ENCODE measurements at places on chromosomes 12 and 14.
A peak's percentile ranks its signal among the peaks of the same experiment; 100 is the strongest.

GRCh38 chr14:80549141-80549540 lies 337.8 kb upstream of the DIO2 start:
- no peak for DNase-seq

DNA sequence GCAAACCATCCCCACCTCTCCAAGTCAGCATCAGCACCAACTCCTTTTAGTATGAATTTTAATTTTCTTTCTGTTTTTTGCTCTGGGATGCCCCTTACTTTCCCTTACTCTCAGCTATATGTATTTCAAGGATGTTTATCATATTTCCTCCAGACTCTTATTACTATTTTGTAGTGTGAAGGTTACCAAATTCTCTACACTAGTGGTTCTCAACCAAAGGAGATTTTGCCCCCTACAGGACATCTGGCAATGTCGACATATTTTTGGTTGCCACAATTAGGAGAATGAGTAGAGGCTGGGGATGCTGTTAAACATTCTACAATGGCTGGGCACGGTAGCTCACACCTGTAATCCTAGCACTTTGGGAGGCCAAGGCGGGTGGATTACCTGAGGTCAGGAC lies 29.1 kb upstream of the SOS2 start:
- DNase-seq = peak; percentile 1

DNA sequence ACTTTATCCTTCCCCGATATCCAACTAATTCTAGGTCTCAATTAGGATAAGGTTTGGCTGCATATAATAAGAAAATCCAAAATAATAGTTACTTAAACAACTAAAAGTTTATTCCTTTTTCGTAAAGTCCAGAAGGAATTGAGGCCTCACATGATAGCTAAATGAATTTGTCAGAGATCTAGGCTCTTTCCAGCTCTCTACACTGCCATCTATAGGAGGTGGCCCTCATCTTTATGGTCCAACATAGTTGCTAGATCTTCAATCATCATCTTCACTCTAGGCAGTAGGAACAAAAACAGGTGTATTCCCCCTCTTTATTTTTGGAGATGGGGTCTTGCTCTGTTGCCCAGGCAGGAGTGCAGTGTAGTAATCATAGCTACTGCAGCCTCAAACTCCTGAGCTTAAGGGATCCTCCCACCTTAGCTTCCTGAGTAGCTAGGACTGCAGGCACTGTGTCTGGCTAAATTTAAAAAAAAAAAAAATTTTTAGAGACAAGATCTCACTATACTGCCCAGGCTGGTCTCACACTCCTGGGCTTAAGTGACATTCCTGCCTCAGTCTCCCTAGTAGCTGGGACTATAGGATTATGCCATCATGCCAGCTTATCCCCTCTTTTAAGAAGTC lies 46.5 kb upstream of the SAV1 start:
- DNase-seq = no peak

DNA sequence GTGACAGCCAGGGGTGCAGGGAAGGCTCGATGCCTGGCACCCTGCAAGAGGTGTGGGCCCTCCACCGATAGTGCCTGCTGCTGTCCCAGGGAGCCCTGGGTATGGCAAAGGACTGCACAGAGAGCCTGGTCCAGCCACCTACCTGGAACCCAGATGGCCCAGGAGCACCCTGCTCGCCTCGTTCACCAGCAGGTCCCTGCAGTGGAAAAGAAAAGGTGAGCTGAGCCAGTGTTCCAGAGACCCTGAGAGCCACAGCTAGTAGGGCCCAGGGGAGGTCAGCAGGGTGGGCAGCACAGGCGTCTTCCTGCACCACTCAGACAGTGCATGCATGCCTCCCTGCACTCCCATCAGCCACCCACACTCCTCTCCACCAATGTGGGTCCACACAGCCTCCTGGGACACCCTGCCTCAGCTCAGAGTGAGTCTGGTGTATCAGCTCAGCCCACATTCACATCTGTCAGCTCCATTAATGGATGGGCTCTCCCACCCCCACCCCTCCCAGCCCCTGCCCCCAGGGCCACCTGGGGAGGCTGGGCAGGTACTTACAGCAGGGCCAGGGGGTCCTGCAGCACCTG lies 20.2 kb downstream of the TMEM106C start:
- DNase-seq = no peak

- DNase-seq = peak; percentile 41
Observed at GRCh38 chr14:23365036-23365731, at the start of gene EFS. TSS of gene EFS (minus strand) at chr14:23365172. CDS start at chr14:23365025, 147 bp downstream.

- DNase-seq = no peak
Observed at GRCh38 chr14:101176535-101177205, 273.1 kb upstream of the RTL1 start.

GRCh38 chr12:62371661-62372060 lies 95.0 kb upstream of the MON2 start:
- DNase-seq = no peak

DNA sequence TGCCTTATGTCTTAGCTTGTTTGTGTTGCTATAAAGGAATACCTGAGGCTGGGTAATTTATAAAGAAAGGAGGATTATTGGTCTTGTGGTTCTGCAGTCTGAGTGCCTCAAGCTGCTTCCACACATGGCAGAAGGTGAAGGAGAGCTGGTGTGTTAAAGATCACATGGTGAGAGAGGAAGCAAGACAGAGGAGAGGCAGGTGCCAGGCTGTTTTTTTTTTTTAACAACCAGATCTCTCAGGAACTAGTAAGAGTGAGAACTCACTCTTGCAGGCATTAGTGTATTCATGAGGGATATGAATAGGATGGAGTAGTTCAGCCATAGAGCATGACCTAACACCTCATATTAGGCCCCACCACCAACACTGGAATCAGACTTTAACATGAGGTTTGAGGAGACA lies 123.4 kb downstream of the CMAS start:
- DNase-seq = no peak

DNA sequence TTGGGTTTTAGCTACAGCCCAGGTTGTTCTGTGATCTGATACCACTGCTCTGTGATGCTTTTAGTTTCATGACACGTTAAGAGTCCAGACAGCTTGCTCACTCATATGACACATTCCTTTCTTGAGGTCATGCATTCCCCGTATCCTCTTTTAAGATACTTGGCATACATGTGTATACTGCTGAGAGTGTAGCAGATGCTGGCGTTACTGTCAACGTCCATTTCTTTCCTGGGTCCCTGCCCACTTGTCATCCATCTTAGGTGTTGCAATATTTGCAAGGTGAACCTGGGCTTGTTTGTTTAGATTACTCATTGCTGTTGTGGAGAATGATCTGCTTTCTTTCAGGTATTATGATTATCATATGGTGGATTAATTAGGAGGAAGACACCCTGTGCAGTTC lies 9.1 kb upstream of the EMP1 start:
- DNase-seq = no peak

- DNase-seq = no peak
Observed at GRCh38 chr12:48930475-48930874, 5.2 kb upstream of the FKBP11 start.

- no peak for DNase-seq
Observed at GRCh38 chr12:10967409-10967808, 19.3 kb downstream of the TAS2R50 start.

DNA sequence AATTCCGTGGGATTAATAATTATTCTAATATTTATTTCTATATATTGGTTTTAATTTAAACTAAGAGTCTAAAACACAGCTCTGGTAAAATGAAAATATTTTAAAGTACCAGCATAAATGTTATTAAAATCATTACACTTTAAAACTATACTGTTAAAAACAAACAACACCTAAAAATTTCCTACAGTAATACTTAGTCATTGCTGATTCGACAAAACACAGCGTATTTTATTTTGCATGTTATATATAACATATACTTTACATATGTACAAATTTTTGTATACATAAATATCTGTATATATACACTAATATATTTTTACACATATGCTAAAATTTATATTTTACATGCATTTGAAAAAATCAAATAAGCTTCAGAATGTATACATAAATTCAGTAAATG lies 6.0 kb upstream of the PCNX4 start:
- no peak for DNase-seq

DNA sequence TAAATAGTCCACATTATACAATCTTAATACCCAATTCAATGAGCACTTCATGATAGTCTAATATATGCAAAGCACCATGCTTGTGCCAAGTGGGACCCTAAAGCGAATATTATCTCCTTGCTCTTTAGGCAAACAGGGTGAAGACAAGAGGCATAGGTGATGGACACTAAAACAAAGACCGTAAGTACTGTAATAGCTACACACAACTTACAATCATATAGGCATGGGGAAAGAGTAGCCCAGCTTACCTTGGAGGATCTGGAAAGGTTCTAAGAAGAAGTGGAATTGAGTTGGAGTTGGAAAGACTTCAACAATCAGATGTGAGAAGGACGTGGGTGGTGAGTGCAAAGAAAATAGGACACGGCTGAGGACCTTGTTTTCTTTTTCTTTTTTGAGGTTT lies 19.1 kb upstream of the BCL2L14 start:
- no peak for DNase-seq

- no peak for DNase-seq
Observed at GRCh38 chr14:30252783-30253674, 305.9 kb upstream of the G2E3 start.

- DNase-seq = no peak
Observed at GRCh38 chr12:97943359-97943758, 480.8 kb downstream of the RMST start.

DNA sequence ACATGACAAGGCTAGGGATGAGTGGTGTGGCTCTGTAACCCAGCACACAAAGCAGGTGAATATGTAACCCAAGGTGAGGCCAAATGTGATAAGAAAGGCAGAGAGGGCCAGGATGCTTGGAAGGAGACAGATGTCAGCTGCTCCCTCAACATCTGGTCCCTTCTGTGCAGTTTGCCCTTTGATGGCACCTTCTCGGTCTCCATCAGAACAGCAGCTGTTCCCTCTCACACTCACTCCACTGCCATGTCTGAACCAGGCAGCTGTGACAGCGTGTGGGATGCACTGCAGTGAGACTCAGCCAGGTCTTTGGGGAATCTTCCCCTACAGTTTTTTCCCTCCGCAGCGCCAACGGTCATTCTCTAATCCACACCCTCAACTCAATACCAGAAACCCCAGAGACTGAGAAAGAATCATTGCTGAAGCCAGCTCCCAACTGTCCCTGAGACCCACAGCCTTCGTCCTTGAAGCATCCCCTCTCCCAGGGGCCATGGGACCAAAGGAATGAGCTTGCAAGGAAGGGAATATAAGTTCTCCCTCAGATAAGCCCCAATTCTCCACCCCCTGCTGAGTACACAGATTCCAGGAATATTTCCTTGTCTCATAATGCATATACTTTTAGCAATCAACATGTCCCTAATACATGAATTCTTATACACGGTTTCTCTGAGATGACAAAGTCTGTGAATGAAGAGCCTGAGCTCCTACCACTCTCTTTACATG lies 230.0 kb downstream of the GLT1D1 start:
- DNase-seq = no peak

GRCh38 chr12:59597385-59597781 lies 1.6 kb downstream of the SLC16A7 start:
- no peak for DNase-seq

DNA sequence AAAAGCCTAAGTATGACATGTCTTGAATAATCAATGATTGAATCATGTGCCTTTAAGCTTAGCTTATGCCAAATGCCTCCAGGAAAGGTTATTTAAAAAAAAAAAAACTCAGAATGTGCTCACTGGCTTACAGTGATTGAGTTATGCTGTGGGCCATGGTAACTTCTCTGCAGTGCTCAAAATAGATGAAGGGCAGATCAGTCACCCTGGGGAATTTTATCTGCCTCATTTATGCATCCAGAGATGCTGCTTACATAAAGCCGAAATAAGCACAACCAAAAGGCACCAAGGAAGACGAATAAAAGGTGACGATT lies 118.7 kb upstream of the MDM1 start:
- DNase-seq = no peak

DNA sequence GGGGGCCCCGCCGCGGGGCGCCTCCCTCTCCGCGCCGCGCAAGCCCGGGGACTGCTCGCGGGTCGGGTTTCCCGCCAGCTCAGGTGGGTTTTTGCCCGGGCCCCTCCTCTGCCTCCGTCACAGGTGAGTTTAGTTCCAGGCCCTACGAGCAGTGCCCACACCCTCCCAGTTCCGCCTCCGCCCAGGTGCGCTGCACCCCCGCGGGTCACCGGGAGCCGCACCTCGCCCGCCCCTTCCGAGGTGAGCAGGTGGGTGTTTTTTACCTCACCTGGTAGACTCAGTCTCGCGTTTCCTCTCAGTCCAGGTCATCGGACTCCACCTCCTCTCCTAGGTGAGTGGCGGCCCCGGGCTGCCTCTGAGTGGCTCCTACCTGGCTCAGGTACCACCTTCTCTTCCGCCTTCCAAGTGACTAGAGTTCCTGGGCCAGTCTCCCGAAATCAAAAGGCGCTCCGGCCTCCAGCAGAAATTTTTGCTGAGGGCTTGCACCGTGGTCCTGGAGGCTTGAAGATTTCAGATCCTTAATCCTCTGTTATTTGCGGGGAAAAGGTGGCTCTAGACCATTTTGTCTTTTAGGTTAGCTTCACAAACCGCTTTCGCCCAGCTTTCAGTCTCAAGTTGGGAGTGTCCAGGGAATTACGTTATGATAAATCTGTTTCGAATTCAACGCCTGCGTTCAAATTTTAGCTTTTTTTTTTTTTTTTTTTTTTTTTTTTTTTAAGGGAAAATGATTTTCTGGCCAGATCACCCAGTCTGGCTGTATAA lies at the start of gene TMEM30B:
Gene TMEM30B, minus strand, starts transcription at position 153 of the 762 bp plus-strand sequence. CDS start 191 bp downstream, outside the sequence.
- DNase-seq = no peak

- no peak for DNase-seq
Observed at GRCh38 chr12:58086006-58086405, 144.6 kb downstream of the ATP23 start.

GRCh38 chr12:104154286-104154685 lies 16.3 kb upstream of the NFYB start:
- DNase-seq = no peak

- no peak for DNase-seq
Observed at GRCh38 chr12:89969093-89969492, 260.5 kb upstream of the ATP2B1 start.

- DNase-seq = no peak
Observed at GRCh38 chr12:99920353-99920960, 64.3 kb downstream of the ANKS1B start.

DNA sequence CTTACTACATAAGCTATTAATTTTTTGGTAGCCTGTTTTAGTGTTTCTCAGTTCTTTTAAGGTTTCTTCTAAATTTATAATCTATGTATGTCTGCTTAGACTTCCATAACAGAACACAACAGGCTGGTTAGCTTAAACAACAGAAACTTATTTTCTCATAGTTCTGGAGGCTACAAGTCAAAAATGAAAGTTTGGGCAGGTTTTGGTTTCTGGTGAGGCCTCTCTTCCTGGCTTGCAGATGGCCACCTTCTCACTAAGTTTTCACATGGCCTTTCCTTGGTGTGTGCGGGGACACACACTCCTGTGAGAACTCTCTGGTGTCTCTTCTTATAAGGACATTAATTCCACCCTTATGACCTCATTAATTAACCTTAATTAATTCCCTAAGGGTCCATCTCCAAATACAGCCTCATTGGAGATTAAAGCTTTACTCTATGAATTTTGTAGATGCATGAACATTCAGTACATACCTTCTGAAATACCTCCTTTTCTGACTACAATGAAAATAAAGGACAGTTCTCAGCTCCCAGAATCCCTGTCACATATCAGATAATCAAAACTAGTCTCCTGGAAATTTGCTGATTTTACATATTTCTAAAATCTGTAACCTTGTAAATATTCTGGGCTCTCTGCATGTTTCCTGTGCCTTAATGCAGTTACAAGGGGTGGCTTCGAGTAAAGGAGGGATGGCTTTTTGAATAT lies 23.2 kb upstream of the BMAL2 start:
- DNase-seq = no peak
